ENCODE measurements at places on chromosomes 12 and 14. TPM values are rescaled to one million over a fixed set of nuclear protein-coding genes. Genes with fewer than 3 reads are reported as not detected.

DNA sequence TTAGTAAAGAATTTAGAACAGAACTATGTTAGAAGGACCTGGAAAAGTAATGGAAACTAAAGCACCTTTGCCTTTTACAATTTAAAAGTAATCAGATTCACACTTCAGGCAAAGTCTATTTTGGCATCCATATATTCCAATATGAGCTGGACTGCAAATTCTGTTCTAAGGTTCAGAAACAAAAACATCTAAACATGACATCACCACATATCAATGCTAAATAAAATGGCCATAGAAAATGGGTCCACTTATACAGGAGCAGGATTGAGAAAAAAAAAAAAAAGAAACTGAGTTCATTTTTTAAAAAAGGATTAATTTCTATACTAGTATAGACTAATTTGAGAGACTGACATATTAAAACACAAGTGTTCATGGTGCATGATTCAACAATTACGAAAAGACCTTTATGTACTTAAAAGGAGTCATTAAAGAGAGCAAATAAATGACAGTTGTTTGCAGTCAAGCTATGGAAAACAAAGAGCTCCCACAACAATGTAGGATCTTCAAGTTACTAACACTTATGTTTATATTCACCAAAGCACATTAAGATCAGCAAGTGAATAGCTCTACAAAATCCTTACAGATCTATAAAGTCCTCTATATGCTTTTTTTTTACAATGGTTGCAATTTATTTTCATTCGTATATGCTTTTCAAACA, 45.7 kb downstream of the DICER1 start:
- no peak for DNase-seq

The KRT76 gene
- not detected for total RNA-seq

The FSCB gene
- total RNA-seq = not detected

The CDKN1B gene
- total RNA-seq = 65.6 TPM

All from G401 (cell line).